ENCODE measurements at places on chromosomes 16 and 17.

GRCh38 chr16:27699540-27699939, 149.6 kb downstream of the KATNIP start:
- DNase-seq, result no peak

DNA sequence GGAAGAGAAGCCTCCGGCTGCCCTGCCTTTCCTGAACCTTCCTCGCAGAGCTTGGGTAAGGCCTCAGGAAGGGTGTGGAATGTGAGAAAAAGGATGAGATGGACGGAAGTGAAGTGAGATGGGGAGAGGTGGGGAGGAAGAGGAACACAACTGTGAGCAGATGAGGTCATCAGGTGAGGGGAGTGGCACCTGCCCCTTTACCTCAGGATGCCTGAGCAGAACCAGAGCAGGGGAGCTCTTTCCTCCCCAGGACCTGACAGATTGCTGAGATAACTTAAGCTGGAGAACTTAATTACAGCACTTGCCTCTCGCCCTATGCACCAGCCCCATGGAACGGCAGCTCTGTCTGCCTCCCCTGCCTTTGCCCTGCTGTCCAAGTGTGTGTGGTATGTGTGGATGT, 29.8 kb downstream of the TMEM132E start:
- DNase-seq, result no peak

DNA sequence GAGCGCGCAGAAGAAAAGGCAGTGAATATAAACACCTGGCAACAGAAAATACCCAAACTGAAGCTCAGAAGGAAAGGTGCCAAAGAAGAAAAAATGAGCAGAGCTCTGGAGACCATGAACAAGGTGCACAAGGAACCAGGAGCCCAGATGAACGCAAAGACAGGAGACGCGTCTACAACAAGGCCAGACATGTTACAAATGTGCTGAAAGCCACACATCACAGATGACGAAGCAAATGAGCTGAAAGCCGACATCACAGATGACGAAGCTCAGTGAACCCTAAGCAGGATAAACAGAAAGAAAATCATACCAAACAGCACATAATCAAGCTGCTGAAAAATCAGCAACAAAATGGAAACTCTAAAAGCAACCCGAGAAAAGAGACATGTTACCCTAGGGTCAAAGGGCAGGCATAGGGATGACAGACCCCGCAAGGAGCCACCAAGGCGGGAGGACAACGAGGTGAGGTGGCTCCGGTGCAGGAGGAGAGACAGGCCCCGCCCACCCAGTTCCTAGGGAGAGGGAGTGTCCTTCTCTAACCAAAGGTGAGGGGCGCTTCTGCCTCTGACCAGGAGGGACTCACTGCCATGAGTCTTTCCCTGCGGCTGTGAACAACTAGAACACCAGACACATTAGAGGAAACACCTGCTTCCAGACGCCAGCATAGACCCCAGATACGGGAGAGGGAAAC, 39.1 kb downstream of the CCDC57 start:
- no peak for DNase-seq

- DNase-seq, result no peak
These were observed 103.9 kb upstream of the SEC14L1 start for GRCh38 chr17:77036841-77037381.

DNA sequence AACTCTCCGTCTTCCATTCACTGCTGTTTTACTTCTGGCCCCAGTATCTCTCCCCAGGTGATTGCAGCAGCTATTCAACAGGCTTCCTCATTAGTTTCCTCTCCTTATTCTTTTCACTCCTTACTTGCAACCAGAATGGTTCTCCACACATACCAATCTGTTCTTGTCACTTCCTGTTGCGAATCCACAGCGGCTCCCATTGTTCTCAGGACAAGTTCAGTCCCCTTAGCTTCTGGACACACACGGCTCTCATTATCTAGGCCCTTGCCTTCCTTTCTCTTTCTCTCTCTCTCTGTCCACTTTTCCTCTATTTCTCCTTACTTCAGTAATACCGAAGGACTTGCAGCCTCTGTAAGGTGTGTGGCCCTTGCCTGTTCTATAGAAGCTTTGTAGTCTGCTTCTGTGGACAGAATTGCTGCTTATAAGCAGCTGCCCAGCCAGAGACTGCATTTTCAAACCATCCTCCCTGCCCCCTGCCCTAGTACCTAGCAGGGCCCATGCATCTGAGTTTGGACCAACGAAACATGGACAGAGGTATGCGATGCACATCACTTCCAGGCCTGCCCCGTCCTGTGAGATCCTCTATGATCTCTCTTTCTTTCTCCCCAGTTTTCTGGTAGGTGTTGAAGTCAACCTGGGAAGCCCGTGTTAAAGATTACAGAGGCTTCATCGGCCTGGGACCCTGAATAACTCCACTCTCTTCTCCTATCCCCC, 45.7 kb downstream of the VAT1L start:
- DNase-seq, result no peak

All from stimulated activated effector memory CD8-positive, alpha-beta T cell treated with anti-CD3 and anti-CD28 coated beads, Interleukin-12 subunit alpha, Interleukin-12 subunit beta, amount 100 ng/mL, for 72 hours (primary cell).